ENCODE measurements at places on chromosomes 11 and 22. TPM values are rescaled to one million over a fixed set of nuclear protein-coding genes. Genes with fewer than 3 reads are reported as not detected.

The GRM5 gene
- 0.09 TPM for total RNA-seq

DNA sequence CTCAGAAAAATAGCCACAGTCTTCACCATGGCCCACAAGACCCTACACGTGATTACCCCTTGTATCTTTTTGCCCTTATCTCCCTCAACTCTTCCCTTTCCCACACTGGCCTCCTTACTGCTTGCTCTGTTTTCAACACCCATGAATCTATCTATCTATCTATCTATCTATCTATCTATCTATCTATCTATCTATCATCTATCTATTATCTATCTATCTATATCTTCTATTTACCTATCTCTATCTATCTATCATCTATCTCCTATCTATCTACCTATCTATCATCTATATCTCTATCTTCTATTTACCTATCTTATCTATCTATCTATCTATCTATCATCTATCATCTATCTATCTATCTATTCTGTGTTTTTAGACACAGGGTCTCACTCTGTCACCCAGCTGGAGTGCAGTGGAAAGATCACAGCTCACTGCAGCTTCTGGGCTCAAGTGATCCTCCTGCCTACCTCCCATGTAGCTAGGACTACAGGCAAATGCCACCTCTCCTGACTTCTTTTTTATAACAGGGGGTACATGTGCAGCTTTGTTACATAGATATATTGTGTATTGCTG, 54.2 kb downstream of the CNTF start:
- DNase-seq = no peak

DNA sequence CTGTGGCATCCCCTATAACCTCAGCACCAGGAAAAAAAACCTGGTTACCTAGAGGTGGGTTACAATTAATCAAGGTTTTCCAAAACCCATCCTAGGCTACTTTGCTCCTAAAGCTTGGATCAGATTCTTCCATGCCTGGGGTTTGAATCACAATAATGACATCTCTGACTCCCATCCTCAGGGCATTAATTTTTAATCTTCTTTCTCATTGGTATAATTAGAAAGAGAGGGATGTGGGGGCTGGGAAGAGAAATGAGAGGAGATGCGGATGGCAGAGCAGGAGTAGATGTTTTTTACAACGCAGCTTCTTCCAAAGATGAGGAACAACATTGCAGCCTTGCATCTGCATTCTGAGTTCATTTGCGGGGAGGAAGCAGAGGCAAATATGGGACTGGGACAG, 117.2 kb upstream of the E2F8 start:
- no peak for DNase-seq

GRCh38 chr11:5620651-5621521, 3.9 kb upstream of the TRIM34 start:
- no peak for DNase-seq

- DNase-seq = no peak
These were observed 29.6 kb downstream of the TRIM29 start for GRCh38 chr11:120108154-120108784.

DNA sequence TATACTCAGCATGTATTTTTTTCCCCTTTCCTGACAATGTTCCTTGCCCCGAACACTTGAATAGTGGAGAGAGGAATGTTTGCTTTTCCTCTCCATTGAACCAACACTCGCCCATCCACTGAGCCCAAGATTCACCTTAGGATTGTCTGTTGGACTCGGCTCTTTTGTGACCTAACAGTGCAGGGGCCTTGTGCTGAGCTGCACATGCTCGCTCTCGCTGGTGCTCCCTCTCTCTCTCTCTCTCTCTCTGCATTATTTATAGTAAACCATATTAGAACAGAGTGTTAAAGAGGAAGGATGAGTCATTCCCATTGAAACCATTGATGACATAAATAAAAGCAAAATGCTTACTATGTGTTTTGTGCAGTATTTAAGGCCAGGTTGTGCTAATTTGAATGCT, 20.7 kb downstream of the ZBTB16 start:
- DNase-seq = no peak

All from esophagus squamous epithelium (tissue), 5 donors.